Suprapubic skin (tissue), 4 donors: ENCODE measurements at places on chromosomes 4 and X.

- H3K4me1 ChIP-seq: peaks cover 4% of the 10 kb centered on the region
- no peaks in the 10 kb centered on the region for H3K36me3 ChIP-seq
- no peak for DNase-seq
- H3K27ac ChIP-seq: no peak overlapping the region
- no peak overlapping the region for H3K4me3 ChIP-seq
Observed at GRCh38 chr4:103303011-103303410, 104.9 kb upstream of the CENPE start.

DNA sequence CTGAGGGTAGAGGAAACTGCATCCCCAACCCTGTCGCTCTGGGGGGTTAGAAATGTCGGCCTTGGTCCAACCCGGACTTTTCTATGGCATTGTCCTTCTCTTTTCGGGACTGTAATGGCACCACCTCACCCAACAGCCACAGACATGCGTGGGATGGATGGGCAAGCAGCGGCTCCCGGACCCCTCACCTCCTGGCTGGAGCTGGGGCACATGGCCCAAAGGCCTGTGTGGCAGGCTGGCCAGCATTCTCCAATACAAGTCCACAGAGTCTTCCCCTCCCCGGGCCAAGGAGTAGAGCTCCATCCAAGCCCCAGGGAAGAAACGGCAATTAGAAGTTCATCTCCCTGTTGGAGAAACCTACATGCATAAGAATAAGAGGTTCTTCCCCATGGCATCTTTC, 142.9 kb downstream of the NR3C2 start:
- no peak overlapping the region for H3K27ac ChIP-seq
- no peak overlapping the region for H3K4me3 ChIP-seq
- H3K36me3 ChIP-seq: no peaks in the 10 kb centered on the region
- no peak for DNase-seq
- H3K4me1 ChIP-seq: no peaks in the 10 kb centered on the region

DNA sequence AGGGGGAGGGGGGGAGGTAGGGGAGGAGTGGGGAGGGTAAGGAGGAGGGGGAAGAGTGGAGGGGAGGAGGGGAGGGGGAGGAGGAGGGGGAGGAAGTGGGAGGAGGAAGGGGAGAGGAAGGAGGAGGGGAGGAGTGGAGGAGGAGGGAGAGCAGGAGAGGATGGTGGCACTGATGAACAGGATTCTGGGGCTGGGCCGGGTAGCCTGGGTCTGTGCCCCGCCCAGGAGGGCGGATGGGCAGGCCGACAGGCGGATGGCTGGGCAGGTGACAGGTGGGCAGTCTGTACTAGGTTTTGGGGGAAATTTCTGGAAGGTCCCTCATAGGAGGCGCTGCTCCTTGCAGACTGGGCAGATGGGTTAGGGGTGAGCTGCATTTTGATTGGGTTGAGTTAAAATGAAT, 66.0 kb upstream of the ADRA2C start:
- peaks cover 80% of the 10 kb centered on the region for H3K27me3 ChIP-seq
- no peaks in the 10 kb centered on the region for H3K4me1 ChIP-seq

DNA sequence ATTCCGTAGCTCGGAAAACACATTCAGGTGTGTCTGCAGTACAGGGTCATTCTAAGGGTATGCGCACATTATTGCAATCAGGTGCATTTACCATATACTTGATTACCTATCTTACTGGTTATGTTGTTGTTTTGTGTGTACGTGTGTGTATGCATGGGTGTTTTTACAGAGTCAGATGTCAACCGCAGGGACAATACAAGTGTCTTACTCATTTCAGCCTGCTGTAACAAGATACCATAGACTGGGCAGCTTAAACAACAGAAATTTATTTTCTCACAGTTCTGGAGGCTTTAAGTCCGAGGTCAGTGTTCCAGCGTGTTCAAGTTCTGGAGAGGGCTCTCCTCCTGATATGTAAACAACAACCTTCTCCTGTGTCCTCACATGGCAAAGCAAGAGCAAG, 316.7 kb downstream of the DMD start:
- H3K27ac ChIP-seq: no peak overlapping the region
- no peaks in the 10 kb centered on the region for H3K36me3 ChIP-seq
- no peak for DNase-seq
- no peaks in the 10 kb centered on the region for H3K27me3 ChIP-seq
- H3K4me1 ChIP-seq: no peaks in the 10 kb centered on the region

DNA sequence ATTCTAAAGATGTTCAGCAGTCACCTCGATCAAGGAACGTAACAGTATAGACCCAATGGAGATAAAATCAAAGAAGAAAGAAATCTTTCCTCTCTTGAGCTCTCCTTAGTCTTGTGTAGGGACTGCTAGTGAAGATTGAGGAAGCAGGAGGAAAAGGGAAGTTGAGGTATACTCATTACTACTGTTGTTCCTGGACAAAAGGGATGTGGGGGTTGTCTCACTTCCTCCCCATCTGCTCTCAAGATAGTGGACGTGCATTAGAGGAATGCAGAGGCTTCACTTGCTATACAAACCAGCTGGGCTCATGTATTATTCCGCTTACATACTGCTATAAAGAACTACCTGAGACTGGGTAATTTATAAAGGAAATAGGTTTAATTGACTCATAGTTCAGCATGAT, 208.9 kb upstream of the ARHGEF9 start:
- no peak for DNase-seq
- H3K27me3 ChIP-seq: no peaks in the 10 kb centered on the region
- H3K36me3 ChIP-seq: no peaks in the 10 kb centered on the region
- no peak overlapping the region for H3K27ac ChIP-seq
- H3K4me3 ChIP-seq: no peak overlapping the region

GRCh38 chr4:189828081-189828697, 112.5 kb upstream of the FRG1 start:
- no peaks in the 10 kb centered on the region for H3K27me3 ChIP-seq
- H3K36me3 ChIP-seq: no peaks in the 10 kb centered on the region
- no peak overlapping the region for H3K27ac ChIP-seq
- H3K4me3 ChIP-seq: no peak overlapping the region
- no peak for DNase-seq

DNA sequence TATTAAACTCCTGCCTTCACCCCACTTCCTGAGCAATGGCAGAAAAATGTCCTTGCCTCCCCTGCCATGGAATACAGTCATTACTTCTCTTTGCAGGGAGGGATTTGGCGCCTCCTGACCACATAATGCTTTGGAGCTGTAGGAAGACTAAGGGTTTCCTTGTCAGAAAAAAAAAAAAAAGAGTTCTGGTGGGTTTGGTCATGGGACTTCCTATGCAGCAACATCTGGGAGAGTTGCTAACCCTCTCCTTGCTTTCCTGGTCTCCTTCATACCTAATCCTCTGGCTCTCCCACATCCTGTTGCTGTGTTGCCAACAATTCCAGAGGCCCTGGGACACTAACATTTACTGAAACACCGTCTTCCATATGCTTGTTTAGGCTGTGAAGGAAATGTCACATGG, 75.1 kb upstream of the MBNL3 start:
- no peaks in the 10 kb centered on the region for H3K4me1 ChIP-seq
- no peak overlapping the region for H3K27ac ChIP-seq
- H3K4me3 ChIP-seq: no peak overlapping the region
- H3K36me3 ChIP-seq: no peaks in the 10 kb centered on the region
- H3K27me3 ChIP-seq: no peaks in the 10 kb centered on the region

DNA sequence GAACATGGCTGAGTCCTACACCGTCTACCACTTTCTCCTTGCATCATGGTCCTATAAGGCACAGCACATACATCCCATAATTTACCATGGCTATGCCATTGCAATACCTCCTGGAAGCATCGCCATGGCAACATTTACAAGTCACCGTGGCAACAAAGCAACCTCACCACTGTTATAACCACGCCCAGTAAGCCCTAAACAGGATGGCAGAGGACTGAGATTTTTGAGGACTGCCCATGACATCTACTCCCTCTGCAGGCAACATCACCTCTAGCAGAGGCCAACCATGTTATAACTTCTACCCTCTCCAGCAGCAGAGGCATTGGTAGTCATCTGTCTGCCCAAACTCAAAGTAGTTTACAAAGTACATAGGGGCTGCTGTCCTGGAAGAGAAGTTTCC, 29.7 kb downstream of the BCOR start:
- H3K27me3 ChIP-seq: no peaks in the 10 kb centered on the region
- H3K4me3 ChIP-seq: no peak overlapping the region
- peaks cover 37% of the 10 kb centered on the region for H3K36me3 ChIP-seq
- DNase-seq: no peak
- peaks cover 5% of the 10 kb centered on the region for H3K4me1 ChIP-seq

- H3K27me3 ChIP-seq: no peaks in the 10 kb centered on the region
- DNase-seq: no peak
- H3K4me3 ChIP-seq: no peak overlapping the region
- H3K4me1 ChIP-seq: peaks cover 4% of the 10 kb centered on the region
- H3K36me3 ChIP-seq: no peaks in the 10 kb centered on the region
Observed at GRCh38 chr4:41460641-41461040, 77.3 kb upstream of the LIMCH1 start.

DNA sequence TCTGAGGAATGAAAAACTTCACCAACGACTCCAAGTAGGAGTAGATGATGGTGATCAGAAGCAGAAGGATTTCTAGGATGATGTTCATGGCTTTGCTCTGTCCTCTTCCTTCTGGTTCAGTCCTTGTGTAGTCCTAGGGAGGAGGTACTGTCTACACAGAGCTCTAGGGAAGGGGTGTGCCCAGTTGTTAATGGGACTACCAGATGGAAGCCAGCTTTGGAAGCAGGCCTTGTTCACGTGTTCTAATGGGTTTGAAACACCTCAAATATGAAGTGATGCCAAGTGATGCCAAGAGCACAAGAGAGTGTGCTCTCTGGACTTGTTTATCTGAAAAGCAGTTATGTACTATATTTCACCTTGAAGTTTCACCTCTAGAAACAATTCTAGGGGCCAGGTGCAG, at the start of gene HSD17B13:
HSD17B13 (minus strand) TSS at position 129 of the 400 bp plus-strand sequence; CDS start at position 88, 41 bp downstream.
- H3K4me1 ChIP-seq: no peaks in the 10 kb centered on the region
- no peak within 1 kb of the TSS for H3K27ac ChIP-seq
- no peaks in the 10 kb centered on the region for H3K27me3 ChIP-seq
- DNase-seq: no peak
- no peaks in the 10 kb centered on the region for H3K36me3 ChIP-seq

- no peaks in the 10 kb centered on the region for H3K36me3 ChIP-seq
- no peak overlapping the region for H3K27ac ChIP-seq
- DNase-seq: no peak
Observed at GRCh38 chrX:133668225-133668931, 253.1 kb upstream of the GPC4 start.

DNA sequence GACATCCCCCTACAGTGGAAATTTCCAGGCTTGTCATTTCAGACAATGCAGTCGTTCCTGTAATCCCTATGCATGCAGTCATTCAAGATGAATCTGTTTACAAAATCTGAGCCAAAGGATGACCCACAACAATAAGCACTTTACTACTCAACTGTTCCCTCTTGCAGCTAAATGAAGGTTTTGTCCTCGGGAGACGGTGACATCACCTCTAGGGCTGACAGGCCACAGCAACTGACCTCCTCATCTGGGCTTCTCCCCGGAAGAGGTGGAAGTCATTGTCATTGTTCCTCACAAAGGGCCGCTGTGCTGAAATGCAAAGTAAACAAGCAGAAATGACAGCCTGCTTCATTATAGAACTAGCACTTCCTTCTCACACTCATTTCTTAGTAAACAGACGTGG, 29.2 kb downstream of the CLRN2 start:
- H3K4me1 ChIP-seq: no peaks in the 10 kb centered on the region
- no peak for DNase-seq
- H3K36me3 ChIP-seq: no peaks in the 10 kb centered on the region
- no peak overlapping the region for H3K4me3 ChIP-seq
- H3K27ac ChIP-seq: no peak overlapping the region

DNA sequence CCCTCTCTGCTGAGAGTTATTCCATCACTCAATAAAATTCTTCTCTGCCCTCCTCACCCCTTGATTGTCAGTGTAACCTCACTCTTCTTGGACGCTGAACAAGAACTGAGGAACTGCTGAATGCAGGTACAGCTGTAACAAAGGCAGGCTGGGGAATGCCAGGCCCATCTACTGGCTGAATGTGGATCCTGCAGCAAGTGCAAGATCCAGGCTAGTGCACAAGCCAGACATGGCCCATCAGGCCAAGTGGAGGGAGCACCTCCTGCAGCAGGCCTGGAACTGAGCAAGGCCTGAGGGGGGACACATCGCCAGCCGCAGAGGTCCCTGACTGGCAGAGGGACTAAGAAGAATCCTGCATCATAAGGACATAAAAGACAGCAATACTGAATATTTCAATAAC, 411.8 kb upstream of the PCDH10 start:
- no peaks in the 10 kb centered on the region for H3K4me1 ChIP-seq
- no peak overlapping the region for H3K4me3 ChIP-seq
- H3K27ac ChIP-seq: no peak overlapping the region
- H3K36me3 ChIP-seq: no peaks in the 10 kb centered on the region

GRCh38 chr4:48250343-48250742, 19.3 kb downstream of the TEC start:
- H3K27me3 ChIP-seq: no peaks in the 10 kb centered on the region
- no peak overlapping the region for H3K4me3 ChIP-seq
- no peak overlapping the region for H3K27ac ChIP-seq
- DNase-seq: no peak

DNA sequence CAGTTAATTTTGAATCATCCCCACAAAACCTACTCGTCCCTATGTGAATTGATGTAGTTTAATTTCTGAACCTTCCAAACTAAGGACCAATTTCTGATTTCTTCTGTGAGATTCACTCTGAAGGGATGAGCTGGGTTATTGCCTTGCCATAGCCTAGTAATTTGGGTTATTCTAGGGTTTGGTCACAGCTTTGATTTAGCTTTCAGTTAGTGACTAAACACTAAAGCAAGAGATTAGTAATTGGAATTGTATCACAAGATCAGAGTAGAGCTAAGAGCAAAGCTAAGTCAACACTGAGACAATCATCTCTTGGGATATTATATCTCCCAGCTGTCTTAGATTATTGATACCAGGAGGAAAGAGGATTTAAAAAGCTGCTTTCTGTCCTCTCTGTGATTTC, 588.0 kb downstream of the CCSER1 start:
- H3K4me3 ChIP-seq: no peak overlapping the region
- no peak for DNase-seq
- H3K36me3 ChIP-seq: no peaks in the 10 kb centered on the region
- no peak overlapping the region for H3K27ac ChIP-seq
- H3K27me3 ChIP-seq: no peaks in the 10 kb centered on the region
- no peaks in the 10 kb centered on the region for H3K4me1 ChIP-seq

- no peaks in the 10 kb centered on the region for H3K4me1 ChIP-seq
- H3K4me3 ChIP-seq: no peak overlapping the region
- no peak overlapping the region for H3K27ac ChIP-seq
- H3K27me3 ChIP-seq: no peaks in the 10 kb centered on the region
- H3K36me3 ChIP-seq: no peaks in the 10 kb centered on the region
- DNase-seq: no peak
Observed at GRCh38 chr4:72712997-72713396, 144.0 kb upstream of the ADAMTS3 start.
